ENCODE measurements at places on chromosomes 4 and X. TPM values are rescaled to one million over a fixed set of nuclear protein-coding genes. Genes with fewer than 3 reads are reported as not detected.

The SULT1E1 gene
- total RNA-seq: 1.4 TPM

The SLC30A9 gene
- 42.5 TPM for total RNA-seq

The TAF7L gene
- total RNA-seq: not detected

The PNMA6F gene
- total RNA-seq: not detected

The KCNE5 gene
- total RNA-seq: not detected

- no peak for DNase-seq
Measured at GRCh38 chr4:72888331-72888730, 181.2 kb downstream of the COX18 start.

- DNase-seq: no peak
Measured at GRCh38 chr4:1553365-1553764, 130.7 kb downstream of the FAM53A start.

DNA sequence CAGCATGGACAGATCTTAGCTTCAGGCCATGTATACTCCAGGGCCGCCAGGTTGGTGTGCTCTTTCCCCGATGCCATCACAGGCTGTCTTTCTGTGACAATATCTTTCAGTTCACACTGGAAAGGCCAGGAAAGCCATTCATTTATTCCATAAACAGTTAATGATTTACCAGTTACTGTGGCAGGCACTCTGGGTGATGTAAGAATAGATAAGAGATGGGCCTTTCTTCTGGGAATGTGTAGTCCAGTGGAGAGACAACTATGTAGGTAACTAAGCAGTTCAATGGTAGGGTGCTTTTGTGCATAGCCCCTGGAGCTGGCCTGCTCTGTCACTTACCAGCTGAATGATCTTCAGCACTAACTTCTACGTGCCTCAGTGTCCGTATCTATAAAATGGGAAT, 46.3 kb upstream of the LEF1 start:
- no peak for DNase-seq

GRCh38 chr4:146981651-146982050, 36.0 kb upstream of the TTC29 start:
- no peak for DNase-seq

- no peak for DNase-seq
Measured at GRCh38 chr4:156824451-156825060, 147.0 kb downstream of the PDGFC start.

DNA sequence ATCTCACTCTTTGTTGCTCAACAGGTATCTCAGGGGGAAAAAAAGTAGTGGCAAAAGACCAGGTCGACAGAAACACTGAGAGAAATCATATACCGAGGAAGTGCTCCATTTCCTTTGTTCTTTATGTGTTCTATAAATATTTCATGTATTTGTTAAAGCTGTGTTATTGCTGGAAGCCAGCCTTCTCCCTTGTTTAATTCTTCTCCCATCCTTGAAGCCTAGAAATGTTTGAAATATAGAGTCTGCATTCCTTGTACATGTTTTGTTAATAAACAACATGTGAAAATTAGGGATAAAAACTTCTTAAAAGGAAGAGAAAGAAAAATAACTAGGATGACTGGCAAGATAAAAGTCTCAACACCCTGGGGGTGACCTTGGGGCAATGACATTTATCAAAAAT, 186.2 kb downstream of the ANKRD50 start:
- no peak for DNase-seq

- DNase-seq: no peak
Measured at GRCh38 chr4:54368281-54369265, 139.5 kb downstream of the PDGFRA start.

- DNase-seq: no peak
Measured at GRCh38 chrX:18617407-18617750, 54.5 kb downstream of the RS1 start.

GRCh38 chrX:33188286-33188685, 23.1 kb downstream of the DMD start:
- no peak for DNase-seq

DNA sequence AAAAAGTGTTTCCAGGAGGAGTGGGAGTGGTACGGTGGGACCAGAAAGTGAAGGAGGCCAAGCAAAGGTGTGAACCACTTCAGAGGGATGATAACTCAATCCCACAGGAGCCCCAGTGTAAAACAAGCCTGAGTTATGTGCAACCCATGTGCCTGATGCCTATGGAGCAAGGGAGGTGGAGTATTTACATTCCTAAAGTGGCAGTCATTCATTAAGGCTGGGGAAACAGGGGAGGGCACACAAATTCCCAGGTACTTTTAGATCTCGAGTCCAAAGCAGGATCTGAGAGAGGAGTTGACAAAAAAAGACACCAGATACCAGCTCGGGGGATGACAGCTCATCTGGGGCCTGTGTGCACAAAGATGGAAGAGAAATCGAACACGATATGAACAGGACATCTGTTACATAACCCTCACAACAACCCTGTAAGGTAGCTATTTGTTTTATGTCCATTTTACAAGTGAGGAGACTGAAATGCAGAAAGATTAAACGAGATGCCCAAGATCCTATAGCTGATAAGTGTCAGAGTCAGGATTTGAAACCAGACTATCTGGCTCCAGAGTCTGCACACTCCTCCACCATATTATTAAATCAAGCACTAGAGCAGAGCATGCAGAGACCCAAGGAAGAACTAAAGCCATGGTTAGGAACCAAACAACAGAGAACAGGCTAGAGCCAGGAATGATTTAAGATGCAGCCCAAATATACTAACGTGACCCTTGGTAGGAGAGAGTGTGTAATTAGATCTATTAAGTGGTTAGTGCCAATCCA, 91.9 kb upstream of the MAPK10 start:
- no peak for DNase-seq

- DNase-seq: no peak
Measured at GRCh38 chr4:89254847-89255246, 52.8 kb downstream of the GPRIN3 start.

DNA sequence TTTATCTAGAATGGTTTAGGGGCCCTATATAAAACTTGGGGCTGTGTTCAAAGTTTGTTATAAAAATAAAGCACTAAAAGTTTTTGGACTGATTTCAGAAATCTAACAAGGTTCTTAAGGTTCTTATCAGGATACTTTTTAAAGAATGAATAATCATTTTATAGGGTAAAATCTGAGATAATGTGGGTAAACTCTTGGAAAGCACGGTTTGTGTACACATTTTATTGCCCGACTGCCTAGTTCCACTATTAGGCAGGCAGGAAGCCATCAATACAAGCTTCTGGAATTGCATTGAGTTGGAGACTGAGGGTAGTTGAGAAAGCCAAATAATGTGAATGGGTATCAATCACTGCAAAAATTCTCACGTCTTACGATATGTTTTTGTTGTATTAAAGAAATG, 331.0 kb upstream of the PITX2 start:
- DNase-seq: no peak

- no peak for DNase-seq
Measured at GRCh38 chr4:186563761-186564160, 8.4 kb upstream of the MTNR1A start.

- no peak for DNase-seq
Measured at GRCh38 chrX:27132862-27133261, 330.3 kb downstream of the PPP4R3C start.

- DNase-seq: no peak
Measured at GRCh38 chr4:80012291-80012690, 60.7 kb downstream of the ANTXR2 start.

DNA sequence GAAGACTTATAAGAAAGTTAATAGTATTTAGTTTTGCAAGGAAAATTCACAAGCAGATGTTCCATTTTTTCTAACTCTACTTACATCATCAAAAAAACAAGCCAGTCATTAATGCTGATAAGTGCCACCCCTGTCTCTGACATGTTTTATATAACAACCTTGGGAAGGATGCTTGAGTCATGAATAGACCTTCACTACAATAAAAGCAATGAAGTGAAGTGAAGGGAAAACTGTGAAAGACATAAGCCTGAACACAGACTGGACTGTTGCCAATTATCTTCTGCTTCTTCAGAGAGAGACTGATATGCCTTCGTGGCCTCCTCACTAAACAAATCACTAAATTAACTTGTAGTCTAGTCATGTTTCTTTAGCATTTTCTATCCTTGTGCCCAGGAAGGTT, 353.2 kb downstream of the PDHA2 start:
- no peak for DNase-seq

DNA sequence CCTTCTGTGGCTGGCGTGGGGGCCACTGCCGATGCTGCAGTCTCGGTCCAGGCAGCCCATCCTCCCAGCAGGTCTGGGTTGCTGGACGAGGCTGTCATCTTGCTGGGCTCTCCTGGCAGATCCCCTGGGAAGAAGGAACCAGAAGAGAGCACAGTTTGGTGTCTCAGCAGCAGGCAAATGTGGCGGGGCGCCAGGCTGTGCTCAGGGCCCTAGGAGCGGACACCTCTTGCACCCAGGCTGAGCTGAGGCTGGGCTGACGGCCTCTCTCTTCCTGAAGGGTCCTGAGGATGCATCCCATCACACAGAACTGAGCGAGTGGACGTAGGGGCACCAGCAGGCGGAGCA, 39.2 kb upstream of the CPLX1 start:
- DNase-seq: no peak

DNA sequence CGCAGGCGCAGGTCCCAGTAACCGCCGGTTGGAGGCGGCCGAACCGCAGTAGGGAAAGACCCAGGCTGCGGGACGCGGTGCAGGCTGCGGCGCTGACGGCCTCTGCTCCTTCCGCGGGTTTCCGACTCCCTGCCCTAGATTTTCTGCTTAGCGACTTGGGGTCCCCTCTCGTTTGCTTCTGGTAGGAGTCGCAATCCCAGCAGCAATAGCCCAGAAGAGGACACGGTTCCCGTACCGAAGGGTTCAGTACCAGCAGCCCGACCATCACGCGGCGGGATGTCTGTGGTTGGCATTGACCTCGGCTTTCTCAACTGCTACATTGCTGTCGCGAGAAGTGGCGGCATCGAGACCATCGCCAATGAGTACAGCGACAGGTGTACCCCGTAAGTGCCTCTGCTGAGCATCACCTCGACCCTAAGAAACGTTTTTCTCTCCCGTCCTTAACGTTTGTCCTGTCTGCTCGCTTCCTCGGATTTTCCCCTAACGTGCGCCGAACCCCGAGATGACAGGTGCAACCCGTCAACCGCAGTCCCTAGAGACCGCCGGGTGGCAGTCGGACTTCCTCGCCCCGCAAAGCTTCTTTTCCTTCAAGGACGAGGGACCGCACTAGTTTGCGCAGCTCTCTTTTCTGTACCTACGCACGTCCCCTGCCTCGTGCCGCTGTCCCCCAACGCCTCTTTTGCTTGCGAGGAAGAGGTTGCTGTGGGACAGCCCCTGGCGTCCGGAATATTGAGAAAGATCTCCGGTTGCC, at the start of gene HSPA4L:
HSPA4L (plus strand) TSS at position 48 of the 751 bp plus-strand sequence; CDS start at position 277, 229 bp downstream.
- peak; percentile 72 for DNase-seq

DNA sequence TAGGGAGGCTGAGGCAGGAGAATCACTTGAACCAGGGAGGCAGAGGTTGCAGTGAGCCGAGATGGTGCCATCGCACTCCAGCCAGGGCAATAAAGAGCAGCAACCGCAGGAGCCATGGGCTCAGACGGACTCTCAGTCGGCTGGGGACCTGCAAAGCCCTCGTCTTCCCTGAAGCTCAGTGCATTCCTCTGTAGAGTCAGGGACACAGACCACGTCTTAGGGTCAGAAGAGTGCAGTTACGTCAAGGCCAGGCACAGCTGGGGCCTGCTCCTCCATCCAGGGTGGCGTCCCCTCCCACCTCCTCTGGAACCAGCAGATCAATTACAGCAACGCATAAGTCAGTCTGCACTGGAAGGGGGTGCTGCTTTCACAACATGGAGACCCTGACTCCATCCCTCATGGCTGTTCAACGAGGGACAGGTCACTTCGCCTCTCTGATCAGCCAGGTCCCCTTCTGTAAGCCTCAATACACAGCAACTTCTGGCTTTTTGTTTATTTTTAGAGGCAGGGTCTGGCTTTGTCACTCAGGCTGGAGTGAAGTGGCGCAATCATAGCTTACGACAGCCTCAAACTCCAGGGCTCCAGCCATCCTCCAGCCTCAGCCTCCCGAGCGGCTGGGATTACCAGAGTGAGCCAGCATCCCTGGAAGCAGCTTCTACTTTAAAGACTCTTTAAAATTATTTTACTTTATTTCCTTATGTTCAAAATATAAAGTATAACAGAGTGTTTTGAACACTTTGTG, 76.4 kb downstream of the ZFYVE28 start:
- DNase-seq: peak; percentile 25

DNA sequence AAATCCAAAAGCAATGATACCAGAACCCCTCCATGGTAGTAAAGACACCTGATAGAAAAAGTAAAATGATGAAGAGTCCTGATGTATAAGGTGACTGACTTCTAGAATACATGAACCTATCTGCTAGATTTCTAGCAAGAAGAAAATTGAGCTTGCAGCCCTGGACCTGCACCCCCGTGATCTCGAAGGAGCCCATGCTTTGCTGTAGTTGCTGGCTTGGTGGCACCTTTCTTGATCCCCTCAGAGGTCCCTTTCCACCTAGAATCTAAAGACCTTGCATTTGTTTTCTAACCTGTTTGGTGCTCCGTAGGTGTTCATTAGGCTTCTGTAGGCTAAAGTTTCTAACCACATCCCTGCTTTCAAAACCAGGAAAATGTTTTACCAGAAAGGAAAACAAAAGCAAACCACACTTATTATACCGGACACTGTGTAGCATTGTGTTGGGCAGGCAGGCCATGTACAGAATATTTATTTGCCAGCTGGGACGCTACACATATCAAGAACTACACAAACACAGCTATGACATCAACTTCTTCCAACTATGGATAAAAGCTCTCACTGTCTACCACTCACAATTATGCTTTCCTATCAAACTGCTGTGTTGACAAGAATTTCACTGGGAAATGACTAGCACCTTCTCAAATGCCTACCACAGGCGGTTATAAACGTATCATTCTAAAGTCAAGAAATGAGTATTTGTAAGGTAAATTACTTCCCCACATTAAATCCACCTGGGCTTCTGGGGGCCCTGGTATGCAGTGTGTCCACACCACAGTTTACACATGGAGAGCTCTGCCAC, 316.2 kb downstream of the UNC5C start:
- DNase-seq: no peak

DNA sequence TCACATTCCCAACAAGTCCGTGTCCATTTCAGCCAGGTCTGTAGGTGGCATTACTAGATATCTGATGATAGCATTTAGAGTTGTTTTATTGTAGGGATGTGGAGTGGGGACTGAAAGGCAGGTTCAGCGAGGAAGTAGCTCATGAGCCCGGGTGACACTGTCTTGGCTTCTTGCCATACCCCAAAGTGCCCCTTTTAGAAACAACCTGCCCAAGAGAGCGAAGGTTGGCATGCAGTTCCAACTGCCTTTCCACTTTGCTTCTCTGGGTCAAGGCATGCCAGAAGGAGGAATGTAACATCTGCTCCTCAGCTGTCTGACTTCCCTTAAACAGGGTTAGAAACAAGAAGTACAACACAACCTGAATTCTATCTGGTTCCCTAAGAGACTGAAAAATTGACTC, 9.0 kb downstream of the GRIA3 start:
- DNase-seq: no peak

- no peak for DNase-seq
Measured at GRCh38 chrX:29435396-29435795, 780.0 kb upstream of the MAGEB2 start.

GRCh38 chrX:57121816-57122215, 468 bp upstream of the SPIN2B start:
- DNase-seq: no peak

Data from upper lobe of right lung (tissue), 1 donor.